Epithelial cell of prostate (primary cell): ENCODE measurements at places on chromosomes 3 and 15.

DNA sequence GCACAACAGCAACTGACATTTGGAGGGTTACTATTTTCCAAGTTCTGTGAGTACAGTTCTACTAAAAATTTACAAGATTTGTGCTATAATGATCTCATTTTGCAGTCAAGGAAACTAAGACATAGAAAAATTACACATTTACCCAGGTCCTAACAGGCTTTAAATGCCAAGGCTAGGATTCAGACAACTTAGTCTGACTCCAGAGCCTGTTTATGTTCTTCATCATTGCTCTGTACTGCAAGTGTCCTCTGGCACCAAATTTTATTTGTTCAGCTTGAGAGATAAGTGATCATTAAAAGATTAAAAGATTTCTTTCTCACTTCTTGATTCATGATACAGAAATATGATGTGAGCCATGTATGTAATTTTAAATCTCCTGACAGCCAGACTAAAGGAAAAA is 290.8 kb downstream of the UBE2E2 start:
- DNase-seq: no peak

- DNase-seq: no peak
Measured at GRCh38 chr3:16658925-16659793, 53.9 kb upstream of the DAZL start.

DNA sequence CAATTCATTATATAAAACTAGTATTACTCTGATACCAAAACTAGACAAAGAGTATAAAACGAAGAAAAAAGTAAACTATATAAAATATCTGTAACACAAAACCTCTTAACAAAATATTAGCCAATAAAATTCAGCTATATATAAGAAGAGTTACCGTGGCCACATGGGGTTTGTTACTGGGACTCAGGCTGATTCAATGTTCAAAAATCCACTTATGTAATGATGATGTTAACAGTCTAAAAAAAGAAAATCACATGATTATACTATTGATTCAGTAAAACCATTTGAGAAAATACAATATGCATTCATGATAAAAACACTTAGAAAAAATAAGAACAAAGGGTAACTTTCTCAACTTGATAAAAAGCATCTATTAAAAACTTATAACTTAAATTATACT is 18.3 kb downstream of the P2RY1 start:
- no peak for DNase-seq

- DNase-seq: no peak
Measured at GRCh38 chr3:162094301-162094700, 597.7 kb downstream of the OTOL1 start.

DNA sequence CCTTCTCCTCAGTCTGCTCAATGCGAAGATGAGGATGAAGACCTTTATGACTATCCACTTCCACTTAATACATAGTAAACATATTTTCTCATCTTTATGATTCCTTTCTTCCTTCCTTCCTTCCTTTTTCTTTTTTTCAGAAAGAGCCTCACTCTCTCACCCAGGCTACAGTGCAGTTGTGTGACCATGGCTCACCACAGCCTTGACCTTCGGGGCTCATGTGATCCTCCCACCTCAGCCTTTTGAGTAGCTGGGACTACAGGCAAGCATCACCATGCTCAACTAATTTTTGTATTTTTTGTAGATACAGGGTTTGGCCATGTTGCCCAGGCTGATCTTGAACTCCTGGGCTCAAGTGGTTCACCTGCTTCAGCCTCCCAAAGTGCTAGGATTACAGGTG is 52.0 kb upstream of the RAP2B start:
- no peak for DNase-seq

- DNase-seq: no peak
Measured at GRCh38 chr3:123884203-123884831, at the start of gene MYLK. Gene MYLK, minus strand, starts transcription at chr3:123884332. Its CDS starts 90,491 bp downstream, at chr3:123793841.

DNA sequence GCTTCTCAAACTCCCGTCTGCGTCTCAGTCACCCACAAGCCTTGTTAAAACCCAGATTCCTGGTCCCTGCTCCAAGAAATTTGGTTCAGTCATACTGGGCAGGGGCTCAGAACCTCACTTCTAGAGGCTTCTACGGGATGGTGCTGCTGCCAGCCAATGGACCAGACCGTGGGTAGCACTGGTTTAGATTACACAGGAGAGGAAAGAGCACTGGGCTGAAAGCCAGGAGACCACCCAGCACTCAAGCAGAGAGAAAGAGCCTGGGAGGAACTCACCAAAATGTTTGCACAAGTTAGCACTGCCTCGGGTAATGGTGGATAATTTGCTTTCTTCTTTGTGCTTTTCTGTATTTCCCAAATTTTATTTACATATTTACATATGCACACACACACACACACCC is 46.9 kb upstream of the MUC13 start:
- DNase-seq: no peak

GRCh38 chr3:141368925-141369794 is 856 bp downstream of the ZBTB38 start:
- DNase-seq: no peak

DNA sequence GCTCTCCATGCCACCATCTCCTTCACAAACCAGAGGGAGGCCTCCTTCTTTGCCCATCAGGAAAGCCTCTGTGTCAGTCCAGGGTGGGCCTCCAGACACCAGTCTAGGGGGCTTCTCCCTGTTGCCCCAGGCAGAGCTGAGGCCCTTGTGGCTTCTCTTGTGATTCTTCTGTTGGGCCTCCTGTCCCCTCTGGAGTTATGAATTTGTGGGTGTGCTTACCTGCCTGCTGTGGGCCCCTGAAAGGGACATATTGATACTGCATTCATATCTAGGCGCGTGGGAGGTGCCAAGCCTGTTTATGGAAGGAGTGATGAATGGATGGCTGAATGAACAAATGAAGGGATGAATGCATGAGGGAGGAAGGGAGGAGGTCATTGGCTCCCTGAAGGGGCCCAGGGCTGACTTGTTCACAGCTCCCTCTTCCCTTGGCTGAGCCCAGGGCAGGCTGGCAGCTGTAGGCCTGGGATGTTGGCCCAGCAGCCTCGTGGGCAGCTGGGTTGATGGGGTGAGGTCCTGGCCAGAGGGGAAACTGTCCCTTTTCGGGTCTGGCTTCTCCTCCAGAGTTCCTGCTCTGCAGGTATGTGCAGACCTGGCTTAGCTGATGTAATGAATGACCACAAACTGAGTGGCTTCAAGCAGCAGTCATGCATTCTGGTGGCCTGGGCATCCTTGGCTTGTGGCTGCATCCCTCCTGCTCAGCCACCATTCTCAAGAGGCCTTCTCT is 195.4 kb downstream of the GOLGA6L6 start:
- DNase-seq: no peak

GRCh38 chr3:68162644-68163043 is 508.2 kb upstream of the SUCLG2 start:
- DNase-seq: no peak

GRCh38 chr15:48233246-48233645 is 27.1 kb downstream of the SLC12A1 start:
- DNase-seq: no peak

GRCh38 chr3:125440559-125440955 is 65.4 kb upstream of the ZNF148 start:
- no peak for DNase-seq

GRCh38 chr3:116288485-116288884 is 156.8 kb downstream of the LSAMP start:
- DNase-seq: no peak

GRCh38 chr3:101676216-101676764 is 642 bp downstream of the ZBTB11 start:
- DNase-seq: peak; percentile 73

DNA sequence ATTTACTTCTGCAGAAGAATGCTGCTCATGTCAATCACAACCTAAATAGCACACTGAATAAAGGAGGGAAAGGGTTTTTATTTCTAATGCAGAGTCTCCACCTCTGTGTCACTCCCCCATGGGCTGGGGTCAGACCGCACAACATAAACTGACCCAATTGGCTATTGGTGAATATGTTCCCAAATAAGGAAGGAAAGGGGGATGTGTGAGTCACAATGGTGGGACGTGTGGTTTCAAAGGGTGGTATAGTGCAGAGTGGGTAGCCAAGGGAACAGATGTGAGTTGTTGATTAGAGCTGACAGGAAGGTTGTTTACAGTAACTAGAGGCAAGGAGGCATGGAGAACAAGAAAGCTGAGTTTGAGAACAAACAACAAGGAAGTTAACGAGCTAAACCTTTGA is 491.8 kb downstream of the ZPLD1 start:
- no peak for DNase-seq

- no peak for DNase-seq
Measured at GRCh38 chr3:50978991-50979667, 304.4 kb downstream of the DOCK3 start.

DNA sequence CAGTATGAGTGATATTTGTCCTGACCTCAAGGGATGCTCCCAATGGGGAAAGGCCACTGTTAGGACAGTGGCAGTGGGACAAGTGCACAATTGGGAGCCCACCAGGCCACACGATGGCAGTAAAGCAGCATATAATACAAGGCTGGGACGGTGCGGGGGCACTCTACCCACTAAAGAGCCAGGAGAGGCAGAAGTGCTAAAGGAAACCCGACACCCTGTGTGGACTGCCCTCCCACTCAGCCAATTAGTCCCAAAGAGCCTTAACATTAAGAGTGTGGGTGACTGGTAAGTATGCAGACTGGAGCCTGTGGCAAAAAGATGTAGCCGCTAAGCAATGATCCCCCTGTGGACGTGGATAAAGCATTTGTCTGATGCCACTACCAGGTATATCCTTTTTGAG is 8.2 kb upstream of the ZNF589 start:
- DNase-seq: no peak

DNA sequence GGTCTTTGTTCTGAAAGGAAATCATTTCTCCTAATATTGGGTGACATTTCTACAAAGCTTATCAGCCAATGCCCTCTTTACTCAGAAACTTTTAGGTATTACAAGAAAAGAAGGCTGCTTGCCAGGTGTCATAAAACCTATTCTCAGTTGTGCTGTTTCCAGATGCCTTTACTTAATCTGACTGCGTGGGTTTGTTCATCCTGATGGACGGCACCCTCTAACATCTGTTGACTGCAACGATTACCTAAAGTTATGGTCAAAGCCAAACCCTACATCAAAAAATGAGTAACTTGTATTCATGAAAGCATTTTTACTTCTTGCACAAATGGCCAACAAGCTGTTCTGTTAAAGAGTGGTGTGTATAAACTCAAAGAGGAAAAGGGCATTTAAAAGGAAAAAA is 207.7 kb upstream of the PDZRN3 start:
- no peak for DNase-seq

GRCh38 chr3:58496206-58496857 is 4.4 kb downstream of the KCTD6 start:
- no peak for DNase-seq

DNA sequence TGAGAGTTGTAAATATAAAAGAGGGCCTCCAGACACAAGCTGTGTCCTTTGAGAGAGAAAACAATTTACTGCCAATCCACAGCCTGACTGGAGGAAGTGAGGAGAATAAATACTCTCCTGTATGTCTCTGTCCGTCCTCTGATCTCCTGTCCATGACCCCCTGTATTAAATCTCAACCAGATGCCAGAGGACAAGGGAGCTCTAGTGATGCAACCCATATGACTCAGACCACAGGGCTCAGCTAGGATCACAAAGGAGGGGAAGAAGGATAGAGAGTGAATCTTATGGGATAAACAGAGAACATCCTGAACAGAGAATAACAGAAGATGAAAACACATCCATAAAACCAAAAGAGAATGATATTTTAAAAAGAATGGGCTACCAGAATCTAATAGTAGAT is 482.6 kb downstream of the PLOD2 start:
- DNase-seq: no peak

DNA sequence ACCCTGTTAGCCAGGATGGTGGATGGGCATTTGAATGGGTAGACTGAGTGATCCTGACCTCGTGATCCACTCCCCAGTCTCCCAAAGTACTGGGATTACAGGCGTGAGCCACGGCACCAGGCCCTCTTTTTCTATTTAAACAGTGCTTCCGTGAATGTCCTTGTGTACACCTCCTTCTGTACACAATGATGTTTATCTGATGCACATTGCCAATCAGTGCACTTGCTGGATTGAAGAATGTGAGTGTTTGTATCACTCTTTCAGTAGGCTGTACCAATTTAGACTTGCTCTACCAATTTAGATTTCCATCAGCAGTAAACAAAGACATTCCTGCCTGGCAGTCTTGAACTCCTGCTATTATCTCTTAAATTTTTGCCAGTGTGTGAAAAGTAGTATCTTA is 8.9 kb upstream of the ZNF619 start:
- no peak for DNase-seq

- DNase-seq: peak; percentile 77
Measured at GRCh38 chr3:23567917-23568316, 237.8 kb upstream of the UBE2E1 start.

DNA sequence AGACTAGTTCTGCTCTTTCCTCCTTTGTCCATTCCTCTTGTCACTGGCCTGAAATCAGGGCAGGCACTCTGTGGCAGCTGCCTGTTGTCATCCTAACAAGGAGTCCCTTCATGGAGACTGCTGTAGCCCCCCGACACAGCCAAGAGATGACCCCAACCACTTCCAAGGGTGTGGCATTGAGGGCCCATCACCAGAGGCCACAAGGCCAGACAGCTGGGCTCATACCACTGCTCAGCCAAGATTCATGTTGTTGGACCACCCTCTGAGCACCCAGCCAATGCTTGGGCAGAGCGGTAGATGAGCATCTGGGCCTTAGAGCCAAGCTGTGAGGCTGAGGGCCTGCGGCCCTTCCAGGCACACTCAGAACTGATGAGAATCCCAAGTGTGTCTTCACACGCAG is 85.4 kb downstream of the EPHB1 start:
- DNase-seq: no peak

GRCh38 chr3:140501061-140501769 is 176.6 kb upstream of the TRIM42 start:
- DNase-seq: no peak

- DNase-seq: no peak
Measured at GRCh38 chr15:48283396-48284145, 47.7 kb upstream of the DUT start.

DNA sequence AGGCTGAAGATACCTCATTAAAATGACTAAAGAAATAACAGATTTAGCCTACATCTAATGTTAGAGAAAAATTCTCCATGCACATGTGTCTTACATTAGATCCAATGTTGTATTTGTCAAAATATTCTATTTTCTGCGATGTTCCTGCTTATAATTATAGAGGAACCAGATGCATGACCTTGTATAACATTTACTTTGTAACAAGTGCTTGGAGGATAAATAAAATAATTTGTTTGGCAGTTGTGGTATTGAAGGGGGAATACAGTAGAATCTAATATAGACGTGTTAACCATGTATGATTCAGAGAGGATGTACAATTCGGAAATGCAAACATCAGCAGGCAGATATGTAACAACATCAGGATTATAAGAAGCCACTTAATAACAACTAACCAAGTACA is 922.2 kb downstream of the TUSC7 start:
- DNase-seq: no peak

DNA sequence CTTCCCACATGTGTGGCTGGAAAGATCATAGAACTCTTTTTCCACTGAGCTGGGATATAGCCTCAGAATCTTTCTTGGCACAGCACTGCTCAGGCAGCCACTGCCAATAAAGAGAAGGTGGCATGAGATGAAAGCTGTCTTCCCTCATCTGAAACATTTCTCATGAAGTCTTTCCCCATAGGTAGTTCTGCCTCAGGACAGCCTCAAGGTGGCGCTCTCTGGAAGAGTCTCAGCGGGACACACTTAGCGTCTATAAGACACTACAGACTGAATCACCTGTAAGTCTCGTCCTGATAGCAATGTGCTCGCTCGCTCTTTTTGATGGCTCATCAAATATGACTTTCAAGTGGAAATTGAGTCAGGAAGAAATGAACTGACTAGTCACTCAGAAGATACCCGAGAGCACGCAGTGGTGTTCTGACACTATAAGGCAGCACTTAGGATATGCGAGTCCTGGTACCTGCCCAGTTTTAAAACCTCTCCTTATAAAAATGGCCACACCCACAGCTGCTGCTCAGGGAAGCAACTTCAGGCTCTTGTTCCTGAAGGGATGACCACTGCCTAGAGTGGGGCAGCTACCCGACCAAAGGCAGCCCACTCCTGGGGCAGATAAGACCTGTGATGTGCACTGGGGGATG is 269.5 kb downstream of the SUCLG2 start:
- DNase-seq: no peak
